ENCODE measurements at places on chromosomes 6 and 20.

- no peak for DNase-seq
Observed at GRCh38 chr6:31096656-31097055, 15.7 kb downstream of the C6orf15 start.

DNA sequence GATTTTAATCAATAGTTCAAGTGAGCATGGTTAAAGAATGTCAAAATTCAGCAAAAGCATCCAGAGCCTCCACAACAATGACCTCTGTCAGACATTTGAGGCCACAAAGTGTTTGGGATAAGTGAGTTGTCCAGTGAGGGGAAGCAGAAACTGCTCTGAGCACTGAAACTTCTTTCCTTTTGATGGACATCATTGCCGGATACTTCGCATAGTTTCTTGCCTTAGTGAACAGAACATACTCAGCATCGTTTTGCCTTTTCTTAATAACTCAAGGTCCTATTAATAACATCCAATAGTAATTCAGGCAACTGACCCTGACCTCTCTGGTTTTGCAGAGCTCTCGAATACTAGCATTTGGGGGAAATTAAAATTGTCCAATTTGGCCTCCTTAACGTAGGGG is 78.6 kb downstream of the EDN3 start:
- DNase-seq: no peak

GRCh38 chr6:39335780-39336545 is 13.5 kb upstream of the KCNK16 start:
- DNase-seq: no peak

GRCh38 chr6:3545156-3545555 is 88.3 kb upstream of the SLC22A23 start:
- DNase-seq: no peak

- DNase-seq: no peak
Observed at GRCh38 chr6:118751072-118751471, 99.7 kb upstream of the CEP85L start.

Data from GM20000 (cell line).